ENCODE measurements at places on chromosomes 1 and 21.
A peak's percentile ranks its signal among the peaks of the same experiment; 100 is the strongest.

DNA sequence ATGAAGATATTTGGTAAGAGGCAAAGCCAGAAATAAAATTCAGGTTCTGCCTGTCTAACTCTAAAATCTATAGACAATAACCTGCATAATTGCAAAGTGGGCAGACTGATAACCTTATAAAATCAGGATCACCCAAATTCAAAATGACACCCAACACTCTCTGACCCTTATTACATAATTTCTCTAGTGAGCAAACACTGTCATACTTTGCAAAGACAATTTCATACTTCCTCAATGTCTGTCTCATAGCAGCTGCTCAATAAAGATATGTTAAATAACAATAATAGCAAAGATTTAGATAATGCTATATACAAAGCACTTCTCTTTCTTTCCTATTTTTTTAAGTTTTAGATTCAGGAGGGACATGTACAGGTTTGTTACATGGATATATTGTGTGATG lies 118.5 kb downstream of the UCHL5 start:
- no peak for DNase-seq

GRCh38 chr1:67371043-67371442 lies 59.2 kb downstream of the SERBP1 start:
- DNase-seq = no peak

DNA sequence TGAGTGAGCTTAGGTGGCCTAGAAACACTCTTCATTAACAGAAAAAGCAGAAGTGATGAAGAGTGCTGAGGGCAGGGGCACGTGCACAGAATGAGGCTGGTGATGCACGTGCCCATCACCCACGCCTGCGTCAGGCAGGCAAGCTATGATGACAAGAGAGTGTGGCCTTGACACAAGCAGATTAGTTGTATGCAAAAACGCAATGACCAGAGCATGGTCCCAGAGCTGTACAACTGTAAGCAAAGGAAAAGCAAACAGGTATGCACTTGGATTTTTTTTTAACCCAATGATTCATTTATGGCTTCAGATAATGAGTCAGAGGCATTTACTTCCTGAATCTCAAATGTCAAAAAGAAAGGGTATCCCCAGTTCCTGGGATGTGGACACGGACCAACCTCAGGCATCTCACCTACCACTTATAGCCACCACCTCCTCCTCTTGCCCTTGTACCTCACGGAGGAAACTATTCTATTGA lies 9.1 kb upstream of the TMEM61 start:
- no peak for DNase-seq

DNA sequence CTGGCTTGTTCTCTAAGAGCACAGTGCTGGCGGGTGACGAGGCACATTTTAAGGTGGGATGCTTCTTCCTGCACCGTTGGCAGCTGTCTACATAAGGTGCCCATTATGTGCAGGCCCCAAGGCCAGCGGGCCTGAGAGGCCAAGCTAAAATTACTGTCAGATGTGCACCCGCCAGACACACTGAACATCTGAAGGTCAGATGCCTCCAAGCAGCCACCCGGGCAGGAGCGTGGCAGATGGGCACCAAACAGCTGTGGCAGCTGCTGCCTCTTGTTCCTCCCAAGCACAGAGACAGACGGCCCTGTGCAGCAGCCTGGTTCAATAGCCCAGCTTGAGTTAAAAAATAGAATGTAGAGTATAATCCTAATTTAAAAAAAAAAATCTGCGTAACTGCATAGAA lies 211.9 kb upstream of the EDN2 start:
- no peak for DNase-seq

DNA sequence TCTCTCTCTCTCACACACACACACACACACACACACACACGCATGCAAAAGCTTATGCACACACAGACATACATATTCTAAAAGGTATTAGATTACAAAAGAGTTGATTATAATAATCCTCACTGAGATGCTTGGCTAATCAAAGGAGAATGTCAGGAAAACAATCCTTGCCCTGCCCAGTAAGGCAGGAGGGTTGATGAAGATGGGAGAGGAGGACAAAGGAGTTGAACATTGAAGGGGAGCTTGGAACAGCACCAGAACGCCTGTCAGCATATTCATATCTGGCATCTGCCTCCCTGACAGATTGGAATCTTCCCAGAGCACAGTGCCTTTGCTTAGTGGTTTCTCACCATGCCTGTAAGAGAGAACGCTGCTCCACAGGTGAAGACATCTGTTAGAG lies 68.6 kb upstream of the PALMD start:
- DNase-seq = no peak

GRCh38 chr1:63143482-63143881 lies 178.9 kb upstream of the FOXD3 start:
- no peak for DNase-seq

- no peak for DNase-seq
Measured at GRCh38 chr1:186839041-186839400, 10.3 kb downstream of the PLA2G4A start.

- DNase-seq = peak; percentile 40
Measured at GRCh38 chr1:202268032-202268431, 73.7 kb downstream of the UBE2T start.

DNA sequence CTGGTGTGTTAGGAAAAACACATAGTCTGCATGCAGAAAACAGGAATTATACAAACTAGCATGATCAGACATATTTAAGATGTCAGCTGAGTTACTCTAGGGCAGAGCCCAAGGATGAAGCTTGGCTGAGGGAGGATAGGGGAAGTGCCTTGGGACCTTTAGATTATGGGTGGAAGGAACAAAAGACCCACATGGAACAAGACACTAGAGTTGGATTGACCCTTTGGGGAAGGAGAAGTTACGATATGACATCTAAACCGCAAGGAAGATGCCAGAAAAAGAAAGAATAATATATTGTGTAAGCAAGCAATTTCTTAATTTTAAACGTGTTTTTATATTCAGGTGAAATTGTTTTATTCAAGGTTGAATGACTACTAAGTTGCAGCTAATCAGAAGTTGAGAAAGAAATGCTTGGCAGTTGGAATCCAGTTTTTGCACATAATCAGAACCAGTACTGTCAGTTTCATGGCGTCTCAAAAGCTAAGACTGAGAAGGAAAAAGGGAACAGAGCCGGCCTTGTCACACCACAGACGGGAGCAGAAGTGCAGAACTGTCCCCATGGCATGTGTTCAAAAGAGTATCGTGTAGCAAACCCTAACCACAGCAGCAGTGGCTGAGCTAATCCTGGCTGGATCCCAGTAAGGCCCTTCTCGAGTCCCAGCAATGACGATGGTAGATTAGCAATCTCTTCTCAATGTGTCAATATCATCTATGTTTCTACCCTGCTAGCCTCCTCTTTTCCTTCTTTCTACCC lies 31.2 kb upstream of the IFNAR2 start:
- DNase-seq = no peak

DNA sequence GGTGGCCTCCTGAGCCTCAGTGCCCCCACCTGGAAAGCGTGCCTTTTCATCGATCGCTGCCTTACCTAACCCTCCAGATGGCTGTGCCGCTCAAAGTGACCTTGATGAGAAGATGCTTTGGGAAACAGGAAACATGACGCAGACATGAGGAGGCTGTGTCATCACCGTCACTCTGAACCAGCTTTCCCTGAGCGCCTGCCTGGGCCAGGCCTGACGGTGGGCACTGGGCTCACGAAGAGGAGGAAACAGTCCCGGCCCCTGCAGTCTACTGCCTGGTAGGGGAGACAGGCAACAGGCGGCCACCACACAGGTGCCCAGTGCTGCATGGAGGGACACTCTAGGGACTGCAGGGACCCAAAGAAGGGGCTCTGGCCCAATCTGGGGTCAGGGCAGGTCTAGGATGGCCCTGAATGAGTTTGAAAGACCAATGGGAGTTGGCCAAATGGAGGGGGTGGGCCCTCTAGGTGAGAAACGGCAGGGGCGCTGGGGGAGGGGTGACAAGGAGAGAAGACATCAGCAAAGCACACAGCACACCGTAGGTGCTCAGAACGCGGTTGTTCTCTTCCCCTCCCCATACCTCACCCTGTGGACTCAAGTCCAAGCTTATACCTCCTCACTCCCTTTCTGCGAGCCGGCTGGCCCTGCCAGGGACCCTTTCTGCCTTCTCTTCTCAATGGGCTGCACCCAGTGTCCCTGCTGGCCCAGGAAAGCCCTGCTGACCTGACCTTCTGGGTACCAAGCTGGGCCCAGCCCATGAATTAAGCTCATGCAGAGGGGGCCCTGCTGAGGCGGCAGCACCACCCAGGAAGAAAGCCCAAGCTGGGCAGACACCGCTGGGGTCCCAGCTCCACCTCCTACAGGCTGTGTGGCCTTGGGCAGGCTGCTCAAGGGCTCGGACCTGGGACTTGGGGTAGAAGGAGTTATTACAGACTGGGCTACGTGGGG lies 44.9 kb downstream of the GLIS1 start:
- no peak for DNase-seq

DNA sequence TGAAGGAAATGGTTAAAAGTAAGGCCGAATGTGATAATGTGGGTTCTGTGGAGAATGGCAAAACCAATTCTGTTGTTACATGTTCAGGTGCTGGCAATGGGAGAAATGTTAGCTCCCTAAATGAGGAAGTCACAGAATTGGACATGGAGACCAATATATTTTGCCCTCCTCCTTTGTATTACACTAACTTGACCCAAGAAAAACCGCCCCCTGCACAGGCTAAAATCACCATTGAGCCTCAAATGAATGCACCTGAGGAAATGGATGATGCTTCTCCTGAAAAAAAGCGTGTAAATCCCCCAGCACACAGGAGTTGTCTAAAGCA lies 932 bp downstream of the MAP10 start:
- DNase-seq = no peak

GRCh38 chr1:2103266-2103900 lies 53.2 kb downstream of the PRKCZ start:
- DNase-seq = no peak

- no peak for DNase-seq
Measured at GRCh38 chr1:25594971-25595370, 21.6 kb upstream of the MAN1C1 start.

DNA sequence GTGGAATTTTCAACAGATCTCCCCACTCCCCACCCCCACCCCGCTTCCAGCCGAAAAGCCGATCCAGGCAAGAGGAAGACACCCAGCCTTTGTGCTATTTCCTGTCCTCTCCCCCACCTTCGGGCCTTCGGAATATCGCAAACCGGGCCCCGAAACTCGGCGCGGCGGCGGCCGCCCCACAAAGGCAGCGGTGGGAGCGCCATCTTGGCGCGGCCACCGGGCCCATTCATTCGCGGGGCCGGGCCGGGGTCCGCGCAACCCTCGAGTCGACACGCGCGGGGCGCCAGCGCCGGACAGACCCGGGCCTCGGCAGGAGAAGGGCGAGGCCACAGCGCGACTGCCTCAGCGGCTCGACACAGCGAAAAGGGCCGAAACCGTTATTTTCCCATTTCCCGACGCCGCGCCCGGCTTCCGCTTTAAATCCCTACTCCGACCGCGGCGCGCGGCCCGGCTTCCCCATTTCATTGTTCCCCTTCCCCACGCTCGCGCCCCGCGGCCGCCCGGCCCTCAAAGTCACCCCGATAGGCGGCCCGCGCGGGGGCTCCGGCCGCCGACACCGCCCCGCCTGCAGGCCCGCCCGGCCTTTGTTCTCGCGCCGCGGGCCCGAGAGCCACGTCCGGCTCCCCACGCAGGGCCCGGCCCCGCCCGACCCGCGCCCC lies 911 bp downstream of the GNB1 start:
- peak; percentile 41 for DNase-seq

- peak; percentile 33 for DNase-seq
Measured at GRCh38 chr1:42765832-42766740, 742 bp downstream of the P3H1 start.

DNA sequence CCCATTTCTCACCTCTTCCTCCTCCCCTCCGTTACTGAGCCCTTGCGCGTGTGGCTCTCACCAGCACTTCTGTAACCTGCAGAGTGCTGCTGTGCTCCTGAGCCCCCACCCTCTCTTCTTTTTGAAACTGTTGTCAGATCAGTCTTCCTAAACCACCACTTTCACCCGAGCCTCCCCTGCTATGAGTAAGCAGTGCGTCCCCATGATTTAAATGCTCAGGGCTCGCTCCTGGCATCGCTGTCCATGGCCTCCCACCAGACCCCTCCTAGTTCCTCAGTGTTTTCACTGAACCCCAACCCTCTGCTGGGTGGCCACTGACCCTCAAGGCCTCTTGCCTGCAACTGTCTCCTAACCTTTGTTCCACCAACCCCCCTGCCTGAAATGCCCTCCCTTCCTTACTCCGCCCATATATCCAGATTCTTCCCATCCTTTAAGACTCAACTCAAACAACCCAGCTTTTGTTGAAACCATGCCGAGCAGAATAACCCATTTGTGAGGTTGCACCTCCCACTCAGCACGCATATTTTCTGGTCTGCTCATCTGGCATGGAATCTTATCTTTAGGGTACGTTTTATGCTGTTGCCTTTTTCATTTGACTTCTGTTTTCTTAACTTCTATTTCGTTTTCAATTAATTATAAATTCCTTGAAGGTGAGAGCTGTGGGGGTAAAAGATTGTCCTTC lies 64.5 kb upstream of the FAM3B start:
- DNase-seq = no peak

GRCh38 chr1:64093941-64094340 lies 109.5 kb upstream of the UBE2U start:
- DNase-seq = no peak

DNA sequence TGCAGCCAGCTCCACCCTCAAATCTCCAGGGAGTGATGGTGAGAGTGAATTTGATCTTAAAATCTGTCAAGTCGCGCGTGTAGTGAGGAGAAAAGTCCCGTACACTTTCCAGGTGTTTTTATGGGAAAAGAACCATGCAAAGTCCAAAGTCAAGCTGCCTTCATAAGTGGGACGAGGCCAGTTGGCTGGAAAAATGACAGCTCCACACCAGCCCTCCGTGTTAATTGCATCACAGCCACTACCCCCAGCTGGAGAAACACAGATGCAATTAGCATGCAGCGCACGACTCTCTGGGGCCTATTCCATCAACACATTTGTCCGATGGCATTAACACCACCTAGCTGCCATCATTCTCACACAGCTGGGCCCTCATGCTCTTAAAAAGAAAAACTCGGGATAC lies 68.4 kb downstream of the KLHDC7A start:
- no peak for DNase-seq

DNA sequence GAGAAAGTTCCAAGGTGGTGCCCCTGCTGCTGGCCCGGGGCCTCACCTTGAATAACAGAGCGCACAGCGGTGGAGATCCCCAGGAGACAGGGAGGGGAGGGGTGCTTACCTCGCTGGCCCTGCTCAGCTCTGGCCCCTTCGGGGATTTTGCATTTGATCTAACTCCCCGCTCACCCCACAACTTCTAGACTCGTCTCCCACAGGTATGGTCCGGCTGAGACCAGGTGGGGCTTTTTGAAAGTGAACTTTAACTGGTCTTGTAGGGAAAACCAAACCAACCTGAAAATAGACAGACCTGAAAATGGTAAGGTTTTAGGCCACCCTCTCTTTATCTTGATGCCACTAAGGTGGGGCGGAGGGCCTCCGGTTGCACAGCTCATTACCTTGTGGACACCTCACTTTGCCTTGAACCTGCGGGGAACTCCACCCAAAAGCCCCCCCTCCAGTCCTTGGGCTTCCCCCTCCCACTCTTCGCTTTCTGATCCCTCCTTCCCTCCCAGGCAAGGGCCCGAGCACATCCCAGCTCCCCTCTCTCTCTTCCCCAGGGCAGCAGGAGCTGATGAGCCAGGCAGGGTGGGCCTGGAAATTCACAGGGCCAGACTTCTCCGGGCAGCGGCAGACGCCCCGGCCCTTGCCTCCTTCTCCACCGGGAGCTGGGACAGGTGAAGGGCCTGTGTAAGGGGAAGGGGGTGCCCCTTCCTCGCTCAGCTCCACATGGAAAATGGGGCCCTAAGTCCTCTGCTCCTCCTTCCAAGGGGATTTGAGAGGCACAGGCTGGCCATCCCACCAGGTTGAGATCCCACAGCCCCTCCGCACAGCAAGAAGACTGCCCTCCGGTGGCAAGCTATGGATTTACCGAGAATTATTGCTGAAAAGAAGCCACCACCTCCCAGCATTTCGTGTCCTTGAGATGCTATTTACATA lies 16.1 kb downstream of the TNFRSF8 start:
- no peak for DNase-seq

- no peak for DNase-seq
Measured at GRCh38 chr1:162676750-162677149, 44.5 kb downstream of the DDR2 start.

All from naive thymus-derived CD8-positive, alpha-beta T cell (primary cell).